ENCODE measurements at places on chromosomes 7 and 10.

GRCh38 chr10:71796749-71797405, 23.6 kb upstream of the VSIR start:
- DNase-seq, result no peak

DNA sequence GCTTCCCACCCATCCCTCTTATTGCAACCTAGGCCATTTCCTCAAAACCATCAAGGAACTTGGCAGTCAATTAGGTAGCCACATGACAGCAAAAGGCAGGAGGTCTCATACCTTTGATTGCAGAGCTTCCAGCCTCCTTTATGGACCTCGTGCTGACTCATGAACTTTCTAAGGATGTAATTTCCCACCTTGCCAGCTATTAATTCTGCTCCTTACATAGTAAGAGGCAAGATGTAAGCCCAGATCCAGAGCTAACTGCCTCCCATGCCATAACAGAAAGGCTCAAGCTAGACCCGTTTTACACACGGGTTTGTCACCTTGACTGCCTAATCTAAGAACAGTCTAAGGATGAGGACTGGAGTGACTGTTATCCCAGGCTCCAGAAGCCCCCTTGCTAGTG, 565.7 kb downstream of the KCNMA1 start:
- no peak for DNase-seq

DNA sequence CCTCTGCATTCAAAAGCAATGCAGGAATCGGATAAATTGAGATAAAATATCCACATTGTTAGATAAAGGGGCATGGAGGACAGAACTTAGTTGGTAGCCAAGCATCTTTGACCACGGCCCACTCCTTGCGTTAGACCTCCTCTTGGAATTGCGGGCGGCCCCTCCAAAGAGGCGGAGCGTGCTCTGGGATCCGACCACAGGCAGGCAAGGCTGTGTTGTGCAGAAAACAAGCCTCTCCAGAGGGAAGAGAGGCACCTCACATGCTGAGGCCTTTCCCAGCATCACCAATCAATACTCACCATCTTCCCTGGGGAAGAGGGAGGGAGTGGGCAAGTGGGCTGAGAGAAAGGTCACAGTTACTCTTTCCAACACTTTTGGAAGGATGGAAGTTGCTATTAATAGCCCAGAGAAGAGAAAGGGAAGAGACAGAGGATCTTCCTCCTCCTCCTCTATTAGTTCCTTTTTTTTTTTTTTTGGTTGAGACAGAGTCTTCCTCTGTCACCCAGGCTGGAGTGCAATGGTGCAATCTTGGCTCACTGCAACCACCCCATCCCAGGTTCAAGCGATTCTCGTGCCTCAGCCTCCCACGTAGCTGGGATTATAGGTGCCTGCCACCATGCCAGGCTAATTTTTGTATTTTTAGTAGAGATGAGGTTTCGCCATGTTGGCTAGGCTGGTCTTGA, 49.7 kb upstream of the NRF1 start:
- DNase-seq, result no peak

- no peak for DNase-seq
Observed at GRCh38 chr7:90710466-90710850, 114.3 kb downstream of the CDK14 start.

DNA sequence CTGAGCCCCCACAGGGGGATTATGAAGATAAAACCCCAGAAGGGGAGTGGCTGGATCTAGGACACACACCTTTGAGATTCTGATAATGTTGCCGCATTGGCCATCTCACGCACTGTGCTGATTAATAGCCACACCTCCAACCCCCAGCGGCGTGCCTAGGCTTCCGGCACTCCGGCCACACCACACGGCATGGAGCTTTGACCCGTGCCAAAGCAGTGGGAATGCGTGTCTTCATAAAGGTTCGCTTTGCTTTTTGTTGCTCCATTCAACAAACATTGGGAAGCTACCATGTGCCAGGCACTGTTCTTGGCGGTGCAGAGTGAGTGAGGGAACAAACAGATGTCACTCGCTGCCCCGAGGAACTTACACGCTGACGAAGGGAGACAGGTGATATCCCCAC, 117.6 kb downstream of the TCERG1L start:
- DNase-seq, result no peak

DNA sequence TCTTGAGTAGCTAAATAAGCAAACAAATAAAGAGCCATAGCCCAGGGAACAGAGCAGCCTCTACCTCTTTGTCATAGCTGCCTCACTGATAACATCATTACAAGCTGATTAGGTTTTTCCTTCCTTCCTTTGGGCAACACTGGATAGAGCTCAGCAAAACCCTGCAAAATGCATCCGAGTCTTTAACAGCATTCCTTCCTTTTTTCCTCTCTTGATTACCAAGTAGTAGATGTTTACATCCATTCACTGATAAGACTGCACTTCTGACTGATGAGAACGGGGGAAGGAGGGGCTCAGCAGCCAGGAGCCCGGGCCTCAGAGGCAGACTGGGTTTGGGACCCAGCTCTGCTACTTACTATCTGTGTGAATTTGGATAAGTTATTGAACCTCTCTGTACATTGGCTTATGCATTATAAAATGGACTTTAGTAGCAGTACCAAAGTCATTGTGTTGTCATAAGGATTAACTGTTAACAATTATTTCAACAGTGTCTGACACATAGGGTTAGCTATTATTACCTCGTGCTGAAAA, 214.2 kb downstream of the ANK3 start:
- no peak for DNase-seq

DNA sequence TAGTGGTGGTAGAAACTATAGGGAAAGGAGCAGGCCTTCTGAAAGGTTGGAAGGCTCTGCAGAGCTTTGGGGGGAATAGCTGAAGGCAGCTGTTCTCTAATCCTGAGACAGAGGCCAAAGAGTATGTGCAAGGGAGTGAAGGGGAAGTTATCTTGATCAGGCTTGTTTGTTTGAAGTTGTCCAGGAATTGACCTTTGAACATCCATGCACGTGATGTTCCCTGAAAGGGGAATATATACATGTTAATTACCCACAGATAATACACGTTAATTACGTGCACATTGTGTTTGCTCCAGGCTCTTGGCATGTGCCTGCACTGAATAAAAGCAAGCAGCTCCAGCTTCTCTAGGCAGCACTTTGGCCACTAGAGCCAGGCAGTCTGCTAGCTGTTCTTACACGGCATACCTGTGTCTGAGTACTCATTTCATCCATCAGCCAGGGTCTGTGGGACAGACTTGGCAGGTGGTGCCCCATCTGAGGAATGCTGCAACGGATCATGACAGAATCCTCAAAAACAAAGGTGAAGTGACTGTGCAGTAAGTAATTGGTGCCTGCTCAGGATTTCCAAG, 18.0 kb upstream of the STARD3NL start:
- no peak for DNase-seq

GRCh38 chr10:3281941-3282673, 109.5 kb upstream of the PITRM1 start:
- no peak for DNase-seq

DNA sequence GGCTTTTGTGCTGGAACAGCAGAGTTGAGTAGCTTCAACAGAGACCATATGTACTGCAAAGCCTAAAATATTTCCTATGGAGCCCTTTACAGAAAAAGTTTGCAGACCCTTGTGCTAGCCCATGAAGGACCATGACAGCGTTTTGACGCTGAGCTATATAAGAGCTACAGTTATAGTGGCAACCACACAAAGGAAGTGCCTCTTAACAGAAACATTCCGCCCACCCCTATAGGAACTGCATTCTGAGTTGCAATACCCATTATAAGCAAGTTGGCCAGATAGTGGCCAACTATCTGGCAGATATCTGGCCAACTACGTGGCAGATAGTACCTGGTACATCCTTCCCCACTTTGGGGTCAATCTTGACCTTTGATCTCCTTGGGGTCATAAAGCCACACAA, 47.5 kb upstream of the DMBT1 start:
- no peak for DNase-seq

- no peak for DNase-seq
Observed at GRCh38 chr7:127677433-127678230, 25.6 kb downstream of the SND1 start.

- DNase-seq, result no peak
Observed at GRCh38 chr10:52782554-52782953, 10.0 kb upstream of the MBL2 start.

GRCh38 chr7:27153526-27153925, 1.1 kb upstream of the HOXA3 start:
- peak; percentile 11 for DNase-seq

DNA sequence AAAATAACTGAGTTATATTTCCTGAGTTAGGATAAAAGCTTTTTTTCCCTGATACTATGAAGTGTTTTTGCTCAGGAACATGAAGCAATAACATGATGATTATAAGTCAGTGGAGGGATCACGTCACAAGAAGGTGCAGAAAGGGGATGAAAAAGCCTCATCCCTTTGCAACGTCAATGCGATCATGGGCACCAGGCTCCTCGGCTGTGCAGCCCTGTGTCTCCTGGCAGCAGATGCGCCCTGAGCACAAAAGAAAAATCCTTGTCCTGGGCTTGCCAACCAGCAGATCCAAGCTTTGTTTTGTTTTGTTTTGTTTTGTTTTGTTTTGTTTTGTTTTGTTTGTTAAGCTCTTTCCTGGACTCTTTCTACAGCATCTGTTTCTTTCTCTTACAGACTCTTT, 103.5 kb upstream of the PRSS1 start:
- no peak for DNase-seq

DNA sequence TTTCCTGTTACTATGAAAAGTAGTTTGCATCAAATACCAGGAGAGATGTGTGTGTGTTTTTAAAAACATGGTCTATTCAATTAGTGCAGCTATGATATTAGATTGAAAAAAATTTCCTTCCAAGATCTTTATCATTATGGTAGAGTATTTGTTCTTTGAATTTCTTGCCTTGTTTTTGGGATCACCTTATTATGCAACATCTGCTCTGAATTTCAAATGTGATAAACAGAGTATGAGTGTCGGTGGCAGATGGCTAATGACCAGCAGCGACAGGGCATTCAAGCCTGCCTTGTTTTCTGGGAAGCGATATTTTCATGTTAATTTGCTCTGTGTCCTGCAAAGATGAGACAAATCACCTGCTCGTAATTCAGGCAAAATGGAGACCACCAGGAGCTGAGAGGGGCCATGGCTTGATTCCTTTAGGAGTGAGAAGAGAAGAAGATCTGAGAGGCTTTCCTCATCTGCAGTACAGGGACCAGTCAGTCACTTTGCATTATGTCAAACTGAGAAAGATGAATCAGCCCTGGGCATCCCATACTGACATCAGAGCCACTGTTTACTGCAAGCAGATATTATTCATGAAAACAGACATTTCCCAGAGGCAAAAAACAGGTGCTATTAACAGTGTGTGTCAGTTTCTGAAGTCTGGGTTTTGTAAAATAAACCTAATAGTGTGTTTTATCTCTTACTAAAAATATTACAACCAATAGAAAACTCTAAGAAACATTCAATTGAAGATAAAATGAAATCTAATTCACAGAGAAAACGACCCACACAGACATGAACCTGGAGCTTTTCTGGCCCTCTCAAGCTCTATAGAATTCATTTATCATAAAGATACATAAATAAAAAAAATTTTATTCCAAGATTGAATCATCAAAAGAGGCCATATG, 67.6 kb downstream of the CDK6 start:
- DNase-seq, result no peak

DNA sequence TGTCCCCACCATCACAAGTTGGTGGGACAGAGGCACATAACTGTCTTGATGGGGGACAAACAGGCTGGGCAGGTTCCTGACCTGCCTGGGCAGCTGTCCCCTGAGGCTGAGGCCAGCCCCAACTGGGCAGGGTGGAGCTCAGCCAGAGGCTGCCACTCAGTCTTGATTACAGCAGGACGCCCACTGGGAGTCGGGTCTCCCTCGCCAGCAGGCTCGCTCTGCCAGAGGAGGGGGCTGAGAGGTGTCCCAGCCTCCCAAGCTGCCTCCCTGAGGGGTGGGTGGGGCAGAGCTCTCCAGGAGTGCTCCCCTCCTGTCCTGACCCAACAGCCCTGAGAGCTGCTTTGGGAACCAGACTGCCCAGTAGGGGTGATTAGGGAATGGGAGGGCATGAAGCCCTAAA, 1.8 kb upstream of the CAMK2G start:
- no peak for DNase-seq

GRCh38 chr10:21705828-21706176, 171.8 kb downstream of the MLLT10 start:
- no peak for DNase-seq

DNA sequence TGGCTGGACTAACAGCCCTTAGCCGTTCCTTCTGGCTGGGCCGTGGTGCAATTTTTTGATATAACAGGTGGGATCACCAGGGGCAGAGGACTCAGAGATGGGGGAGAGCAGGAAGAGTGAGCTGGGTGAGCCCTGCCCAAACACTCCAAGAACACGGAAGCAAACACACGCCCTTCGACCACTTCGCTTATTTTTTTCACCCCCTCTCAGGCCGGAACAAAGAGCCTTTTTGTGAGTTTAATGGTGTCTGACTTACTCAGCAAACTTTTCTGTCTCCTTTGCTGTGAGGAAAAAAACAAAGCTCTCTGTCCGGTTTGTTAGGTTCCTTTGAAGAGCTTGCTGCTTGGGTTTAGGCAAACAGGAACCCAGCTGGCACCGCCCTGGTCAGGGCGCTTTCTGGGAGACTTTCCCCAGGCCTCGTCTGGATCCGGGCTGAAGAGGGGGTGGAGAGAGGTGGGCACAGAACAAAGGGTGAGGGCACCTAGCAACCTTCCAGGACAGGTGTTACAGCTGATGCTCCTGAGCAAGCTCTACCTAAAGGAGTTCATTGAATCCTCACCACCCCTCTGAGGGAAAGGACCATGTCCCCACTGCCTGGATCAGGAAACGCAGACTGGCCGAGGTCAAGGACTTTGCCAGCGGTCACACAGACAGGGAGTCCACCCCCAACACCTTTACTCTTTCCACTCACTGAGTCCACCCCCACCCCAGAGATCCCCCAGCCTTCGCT, 23.3 kb downstream of the CALML3 start:
- DNase-seq, result no peak

GRCh38 chr10:36185097-36185496, 543.0 kb upstream of the FZD8 start:
- DNase-seq, result no peak

GRCh38 chr10:7233259-7233991, 177.4 kb downstream of the SFMBT2 start:
- no peak for DNase-seq

DNA sequence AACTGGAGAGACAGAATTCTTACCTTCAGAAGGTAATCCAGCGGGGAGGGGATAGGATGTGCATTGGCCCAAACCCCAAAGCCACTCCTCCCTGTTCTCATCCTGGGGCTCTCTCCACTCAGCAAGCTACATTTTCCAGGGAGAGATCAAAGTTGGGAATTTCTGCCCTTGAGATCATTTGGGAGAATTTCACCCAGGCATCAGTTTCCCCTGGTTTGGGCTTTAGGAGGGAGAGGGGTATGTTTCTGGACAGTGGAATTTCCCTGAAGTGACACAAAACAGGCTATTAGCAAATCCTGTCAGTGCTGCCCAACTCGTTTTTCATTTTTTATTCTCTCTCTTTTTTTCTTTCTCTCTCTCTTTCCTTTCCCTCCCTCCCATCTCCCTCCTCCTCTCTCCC, 35.7 kb downstream of the CYP17A1 start:
- DNase-seq, result no peak

DNA sequence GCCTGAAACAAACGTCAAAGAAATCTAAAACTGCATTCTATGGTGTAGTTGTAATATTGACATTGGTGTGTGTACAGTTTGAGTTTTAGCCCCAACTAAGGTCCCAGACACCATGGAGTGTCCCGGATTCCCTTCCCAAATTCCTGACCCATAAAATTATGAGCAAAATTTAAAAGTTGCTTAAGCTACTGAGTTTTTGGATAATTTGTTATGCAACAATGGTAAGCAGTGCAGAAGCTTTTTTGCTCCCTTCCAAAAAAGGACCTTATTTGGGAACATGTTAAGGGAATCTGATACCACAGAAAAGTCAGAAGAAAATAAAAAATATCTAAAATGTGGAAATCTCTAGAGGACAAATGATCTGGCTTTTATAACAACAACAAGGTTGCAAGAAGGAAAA, 63.3 kb upstream of the KMT2E start:
- DNase-seq, result no peak
